Type B pancreatic cell (in vitro differentiated cells): ENCODE measurements at places on chromosomes 7 and 10. TPM values are rescaled to one million over a fixed set of nuclear protein-coding genes. Genes with fewer than 3 reads are reported as not detected.

GRCh38 chr10:72175149-72175548 is 40.7 kb upstream of the ANAPC16 start:
- no peak for DNase-seq
- peaks cover 22% of the 10 kb centered on the region for H3K4me1 ChIP-seq
- no peak overlapping the region for H3K4me3 ChIP-seq
- peaks cover 23% of the 10 kb centered on the region for H3K36me3 ChIP-seq

GRCh38 chr7:80729591-80730320 is 91.3 kb downstream of the CD36 start:
- H3K4me1 ChIP-seq: peaks cover 7% of the 10 kb centered on the region
- no peak overlapping the region for H3K27ac ChIP-seq
- no peaks in the 10 kb centered on the region for H3K36me3 ChIP-seq
- no peak for DNase-seq
- H3K4me3 ChIP-seq: no peak overlapping the region

GRCh38 chr7:38863601-38864291 is 45.2 kb downstream of the VPS41 start:
- no peak for DNase-seq
- peaks cover 5% of the 10 kb centered on the region for H3K36me3 ChIP-seq
- H3K4me1 ChIP-seq: no peaks in the 10 kb centered on the region
- no peak overlapping the region for H3K4me3 ChIP-seq

DNA sequence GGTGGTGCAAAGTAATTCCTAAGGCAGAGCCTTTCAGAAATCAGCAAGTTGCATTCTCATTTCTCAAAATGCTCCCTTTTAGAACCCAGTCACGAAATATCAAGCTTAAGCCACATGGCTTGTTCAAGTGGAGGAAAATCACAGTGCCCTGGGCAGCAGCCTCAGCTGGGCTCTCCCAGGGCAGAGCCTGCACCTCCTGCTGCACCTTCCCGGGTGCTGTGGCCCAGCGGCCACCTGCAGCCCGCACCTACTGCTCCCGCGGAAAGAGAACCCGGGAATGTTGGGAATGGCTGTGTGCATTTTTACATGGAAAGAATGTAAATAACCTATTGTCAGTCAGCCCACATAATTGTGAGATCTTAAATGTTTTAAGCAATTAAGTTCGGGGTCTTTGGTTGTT is 396.5 kb upstream of the VSTM2A start:
- no peaks in the 10 kb centered on the region for H3K27me3 ChIP-seq
- DNase-seq: no peak
- H3K4me1 ChIP-seq: no peaks in the 10 kb centered on the region
- no peaks in the 10 kb centered on the region for H3K36me3 ChIP-seq
- H3K27ac ChIP-seq: no peak overlapping the region

- no peak for DNase-seq
- H3K4me3 ChIP-seq: no peak overlapping the region
- H3K27me3 ChIP-seq: no peaks in the 10 kb centered on the region
- H3K36me3 ChIP-seq: peaks cover 8% of the 10 kb centered on the region
- peaks cover 7% of the 10 kb centered on the region for H3K4me1 ChIP-seq
Measured at GRCh38 chr7:80896906-80897598, 21.8 kb downstream of the SEMA3C start.

- no peaks in the 10 kb centered on the region for H3K27me3 ChIP-seq
- no peak for DNase-seq
- H3K27ac ChIP-seq: peak overlapping the region; percentile 85
Measured at GRCh38 chr7:1555046-1555812, 776 bp downstream of the TMEM184A start.

GRCh38 chr10:132666705-132667341 is 119.1 kb downstream of the NKX6-2 start:
- DNase-seq: no peak
- peaks cover 29% of the 10 kb centered on the region for H3K4me1 ChIP-seq
- H3K4me3 ChIP-seq: peak overlapping the region; percentile 49
- H3K27ac ChIP-seq: no peak overlapping the region
- no peaks in the 10 kb centered on the region for H3K36me3 ChIP-seq

DNA sequence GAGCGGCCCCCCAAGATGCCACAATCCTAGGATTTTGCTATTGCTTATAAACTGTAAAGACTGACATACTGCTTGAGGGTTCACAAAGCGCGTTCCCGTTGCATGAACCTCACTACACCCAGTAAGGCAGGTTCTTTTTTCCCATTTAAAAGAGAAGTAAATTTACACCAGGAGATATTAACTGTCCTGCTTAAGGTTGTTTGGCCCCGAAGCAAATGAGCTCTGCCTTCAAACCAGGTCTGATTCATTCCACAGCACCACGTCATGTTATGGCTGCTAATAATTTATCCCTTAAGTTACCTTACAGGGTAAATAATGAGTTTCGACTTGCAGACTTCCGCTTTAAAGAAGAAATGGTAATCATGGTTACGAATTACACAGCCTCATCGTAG is 559 bp upstream of the FKBP14 start:
- no peak for DNase-seq
- H3K27me3 ChIP-seq: no peaks in the 10 kb centered on the region
- peak overlapping the region; percentile 95 for H3K4me3 ChIP-seq
- peaks cover 36% of the 10 kb centered on the region for H3K4me1 ChIP-seq
- peak overlapping the region; percentile 93 for H3K27ac ChIP-seq

DNA sequence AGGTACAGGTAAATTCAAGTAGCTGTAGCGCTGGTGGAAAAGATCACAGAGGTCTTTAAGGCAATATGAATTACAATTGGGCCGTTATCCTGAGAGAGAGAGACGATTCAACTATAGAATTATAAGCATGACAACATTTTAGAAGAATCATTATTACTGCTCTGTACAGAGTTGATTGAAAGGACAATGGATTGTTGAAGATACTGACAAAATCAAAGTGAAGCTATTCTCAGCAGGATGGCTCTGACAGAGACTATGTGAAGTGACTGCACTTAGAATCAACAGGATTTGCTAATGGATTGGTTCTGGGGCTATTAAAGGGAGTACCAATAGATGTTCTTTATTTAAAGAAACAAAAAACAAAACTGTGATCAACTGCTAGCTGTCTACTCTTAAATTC is 634.8 kb upstream of the GRM3 start:
- DNase-seq: no peak
- H3K4me3 ChIP-seq: no peak overlapping the region
- H3K4me1 ChIP-seq: no peaks in the 10 kb centered on the region
- H3K27ac ChIP-seq: no peak overlapping the region
- H3K27me3 ChIP-seq: no peaks in the 10 kb centered on the region

- no peaks in the 10 kb centered on the region for H3K4me1 ChIP-seq
- H3K36me3 ChIP-seq: no peaks in the 10 kb centered on the region
Measured at GRCh38 chr7:131021460-131021859, 287.5 kb upstream of the KLF14 start.

GRCh38 chr10:70584909-70585544 is 17.5 kb downstream of the PRF1 start:
- no peaks in the 10 kb centered on the region for H3K27me3 ChIP-seq
- no peaks in the 10 kb centered on the region for H3K36me3 ChIP-seq
- peak overlapping the region; percentile 13 for H3K27ac ChIP-seq
- H3K4me1 ChIP-seq: peaks cover 16% of the 10 kb centered on the region

DNA sequence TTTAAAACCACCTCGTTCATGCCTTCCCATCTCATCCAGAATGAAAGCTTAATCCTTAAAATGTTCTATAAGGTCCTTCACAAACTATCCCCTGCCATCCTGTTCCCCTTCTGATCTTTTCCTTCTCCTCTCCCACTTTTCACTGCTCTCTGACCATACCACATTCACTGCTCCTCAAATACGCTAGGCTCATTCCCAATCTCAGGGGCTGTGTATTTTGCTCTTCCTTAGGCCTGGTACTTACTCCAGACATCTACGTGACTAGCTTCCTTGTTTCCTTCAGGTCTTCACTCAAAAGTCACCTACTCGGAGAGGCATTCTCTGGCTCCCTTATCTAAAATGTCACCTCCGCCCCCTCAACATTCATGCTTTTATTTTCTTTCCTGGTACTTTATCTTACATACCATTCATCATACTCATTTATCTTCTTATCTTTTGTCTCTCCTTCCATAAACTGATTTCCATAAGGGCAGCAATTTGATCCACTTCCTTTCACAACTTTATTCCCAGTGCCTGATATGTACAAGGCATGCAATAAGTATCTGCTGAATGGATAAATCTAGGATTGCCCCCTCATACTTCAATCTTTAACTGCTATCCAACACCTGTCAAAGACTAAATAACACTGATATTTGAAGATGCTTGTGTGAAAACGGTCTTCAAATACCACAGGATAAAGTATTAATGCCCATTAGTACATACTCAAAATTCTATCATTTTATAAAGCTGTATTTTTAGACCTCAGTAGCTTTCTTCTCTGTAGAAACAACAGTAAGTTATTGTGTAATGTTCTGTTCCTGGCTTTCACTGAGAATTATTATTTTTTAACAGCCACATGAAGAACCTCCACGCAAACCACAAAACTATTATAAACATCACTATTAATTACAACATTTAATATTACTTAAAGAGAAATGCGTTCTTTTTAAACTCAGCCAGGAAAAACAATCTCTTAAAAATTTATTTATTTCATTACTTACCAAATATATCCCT is 27.0 kb downstream of the JMJD1C start:
- H3K27ac ChIP-seq: no peak overlapping the region
- no peaks in the 10 kb centered on the region for H3K36me3 ChIP-seq
- H3K4me3 ChIP-seq: no peak overlapping the region
- DNase-seq: no peak

- H3K4me3 ChIP-seq: no peak overlapping the region
- H3K4me1 ChIP-seq: no peaks in the 10 kb centered on the region
- H3K27ac ChIP-seq: no peak overlapping the region
- DNase-seq: no peak
- H3K27me3 ChIP-seq: no peaks in the 10 kb centered on the region
Measured at GRCh38 chr7:83119026-83119382, 43.7 kb downstream of the PCLO start.

- no peak overlapping the region for H3K4me3 ChIP-seq
- no peaks in the 10 kb centered on the region for H3K4me1 ChIP-seq
- DNase-seq: no peak
- no peaks in the 10 kb centered on the region for H3K36me3 ChIP-seq
Measured at GRCh38 chr10:37095792-37096573, 29.4 kb upstream of the ANKRD30A start.

DNA sequence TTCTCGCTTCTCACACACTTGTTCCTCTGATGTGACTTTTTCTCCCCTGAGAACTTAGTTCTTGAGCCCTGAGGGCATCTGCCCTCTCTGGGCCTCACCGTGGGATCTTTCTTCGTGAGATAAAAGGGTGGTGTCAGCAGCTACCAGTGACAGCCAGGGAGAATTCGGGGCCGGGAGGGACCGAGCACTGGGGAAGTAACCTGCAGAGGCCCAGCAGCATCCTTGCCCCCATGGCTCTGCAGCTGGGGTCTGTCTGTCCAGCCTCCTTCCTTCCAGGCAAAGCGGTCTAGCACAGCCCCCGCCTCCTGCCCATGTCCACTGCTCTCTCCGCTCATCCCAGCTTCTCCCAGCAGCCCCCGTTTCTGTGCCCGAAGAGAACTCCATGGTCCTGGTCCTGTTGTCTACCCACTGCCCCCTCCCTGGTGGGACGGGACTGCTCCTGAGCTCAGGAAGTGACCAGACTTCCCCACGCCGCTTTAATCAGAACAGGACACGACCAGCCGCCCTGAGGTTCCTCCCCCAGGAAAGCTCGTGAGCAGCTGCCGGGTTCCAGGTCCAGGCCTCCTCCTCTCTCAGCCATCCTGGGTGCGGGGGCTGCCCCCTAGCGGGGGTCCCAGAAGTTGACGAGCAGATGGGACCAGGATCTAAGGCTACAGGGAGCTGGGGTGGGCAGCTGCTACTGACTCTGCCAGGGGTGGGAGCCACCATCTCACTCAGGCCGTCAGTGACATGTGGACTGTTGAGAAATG is 187.5 kb downstream of the WDR37 start:
- H3K27me3 ChIP-seq: peaks cover 30% of the 10 kb centered on the region
- no peak for DNase-seq
- no peak overlapping the region for H3K27ac ChIP-seq
- H3K4me1 ChIP-seq: peaks cover 8% of the 10 kb centered on the region
- no peak overlapping the region for H3K4me3 ChIP-seq

- no peaks in the 10 kb centered on the region for H3K4me1 ChIP-seq
- no peak overlapping the region for H3K4me3 ChIP-seq
- H3K27ac ChIP-seq: no peak overlapping the region
- no peaks in the 10 kb centered on the region for H3K36me3 ChIP-seq
Measured at GRCh38 chr7:150466477-150466876, 16.0 kb downstream of the GIMAP8 start.

DNA sequence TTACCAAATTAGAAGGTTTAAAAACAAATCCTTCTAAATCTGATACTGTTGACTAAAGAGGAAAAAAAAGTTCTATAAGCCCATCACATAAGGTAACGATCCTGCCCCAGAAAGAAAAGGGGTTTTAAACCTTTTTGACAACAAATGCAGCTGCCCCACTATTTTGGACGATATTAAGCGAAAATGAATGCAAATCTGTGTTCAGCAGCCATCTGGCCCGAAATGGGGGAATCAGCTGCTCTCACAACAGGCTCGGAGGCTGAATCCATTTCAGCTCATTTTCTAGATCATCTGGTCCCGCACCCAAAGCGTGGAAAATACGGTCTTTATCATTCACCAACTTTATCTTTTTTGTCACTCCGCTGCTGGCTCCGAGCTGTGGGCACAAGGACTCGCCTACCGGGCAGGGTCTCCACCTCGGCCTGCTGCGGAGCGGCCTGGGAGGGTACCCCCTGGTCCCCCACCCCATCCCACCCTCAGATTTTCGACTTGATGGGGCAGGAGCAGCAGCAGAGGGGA is 2.4 kb upstream of the EBF3 start:
- H3K36me3 ChIP-seq: peaks cover 4% of the 10 kb centered on the region
- no peak for DNase-seq
- no peak overlapping the region for H3K27ac ChIP-seq
- peaks cover 74% of the 10 kb centered on the region for H3K27me3 ChIP-seq
- peak overlapping the region; percentile 76 for H3K4me3 ChIP-seq

DNA sequence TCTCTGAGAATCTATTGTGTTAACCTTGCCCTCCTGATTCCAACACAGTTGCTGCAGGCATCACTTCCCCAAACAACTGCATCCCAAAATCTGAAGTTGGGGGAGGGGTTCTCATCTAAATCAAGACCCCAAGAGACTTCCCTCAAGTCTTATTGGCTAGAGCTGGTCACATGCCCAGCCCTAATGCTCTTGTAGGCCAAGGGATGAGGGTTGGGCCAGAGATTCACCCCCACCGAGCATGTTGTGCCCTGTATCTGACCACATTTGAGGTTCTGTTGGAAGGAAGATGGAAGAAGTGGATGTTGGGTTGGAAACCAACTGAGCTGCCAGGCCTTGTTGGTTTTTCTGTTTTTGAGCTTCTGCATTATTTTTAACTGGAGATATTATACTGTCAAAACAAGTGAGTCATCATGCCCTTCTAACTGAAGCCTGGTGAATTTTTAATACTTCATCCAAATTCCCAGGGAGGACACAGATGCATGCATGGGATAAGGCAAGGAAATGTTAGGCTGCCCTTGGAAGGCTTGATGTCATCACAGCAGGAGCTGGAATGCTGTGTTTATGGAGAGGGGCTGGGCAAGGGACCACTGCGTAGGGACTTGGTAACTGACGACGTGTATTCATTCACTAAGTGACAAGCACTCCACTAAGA is 68.6 kb upstream of the CACUL1 start:
- no peak for DNase-seq
- no peak overlapping the region for H3K27ac ChIP-seq
- H3K27me3 ChIP-seq: peaks cover 5% of the 10 kb centered on the region
- H3K4me3 ChIP-seq: no peak overlapping the region
- H3K4me1 ChIP-seq: no peaks in the 10 kb centered on the region
- no peaks in the 10 kb centered on the region for H3K36me3 ChIP-seq

FOXI2 gene
- total RNA-seq: 0.21 and 4.8 TPM in 2 replicates

IGF2BP3 gene
- total RNA-seq: 99.3 and 107 TPM in 2 replicates

GRID1 gene
- 2.4 and 9.2 TPM in 2 replicates for total RNA-seq

TMEM213 gene
- not detected in 2 replicates for total RNA-seq

KIFBP gene
- total RNA-seq: 24.2 and 26.9 TPM in 2 replicates

SPAG6 gene
- total RNA-seq: 1.9 and 6.6 TPM in 2 replicates

TSPAN12 gene
- 14.8 and 16.3 TPM in 2 replicates for total RNA-seq
